Activated CD4-positive, alpha-beta T cell treated with anti-CD3 and anti-CD28 coated beads, Interleukin-2, Interleukin-6, amounts not matched to agents 100 ng/mL and 50 ng/mL, durations not matched to agents 16 hours and 8 hours (primary cell): ENCODE measurements at places on chromosomes 3 and 15.

DNA sequence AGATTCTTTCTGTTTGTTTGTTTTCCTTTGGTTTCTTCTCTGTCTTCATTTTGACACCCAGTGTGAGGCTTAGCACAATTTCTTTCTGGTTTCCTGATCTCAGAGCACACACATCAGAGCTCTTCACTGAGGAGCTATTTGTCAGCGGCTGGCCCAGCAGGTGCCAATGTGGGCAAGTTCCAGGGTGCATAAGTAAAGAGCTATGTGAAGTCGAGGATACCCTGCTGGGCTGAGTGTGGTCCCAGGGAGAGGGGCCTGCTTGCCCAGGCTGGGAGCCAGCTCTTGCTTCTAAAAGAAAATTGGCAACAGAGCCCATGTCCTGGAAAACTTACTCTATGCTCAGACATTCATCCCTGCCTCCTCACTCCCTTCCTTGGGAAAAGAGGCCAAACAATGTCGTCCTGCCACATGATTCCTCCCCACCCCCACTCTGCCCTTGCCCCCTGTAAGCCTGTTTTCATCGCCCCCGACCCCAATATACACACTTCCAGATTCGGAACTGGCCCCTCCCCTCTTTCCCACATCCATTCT lies 101.2 kb downstream of the ST8SIA2 start:
- no peak for DNase-seq

DNA sequence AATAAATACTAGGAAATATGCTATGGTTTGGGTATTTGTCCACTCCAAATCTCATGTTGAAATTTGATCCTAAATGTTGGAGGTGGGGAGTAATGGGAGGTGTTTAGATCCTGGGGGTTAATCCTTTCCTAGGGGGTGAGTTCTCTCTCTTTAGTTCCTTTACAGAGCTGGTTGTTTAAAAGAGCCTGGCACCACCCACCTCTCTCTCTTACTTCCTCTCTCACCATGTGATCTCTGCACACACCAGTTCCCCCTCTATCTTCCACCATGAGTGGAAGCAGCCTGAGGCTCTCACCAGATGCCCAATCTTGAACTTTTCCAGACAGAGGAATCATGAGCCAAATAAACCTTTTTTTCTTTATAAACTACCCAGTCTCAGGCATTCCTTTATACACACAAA lies 10.5 kb downstream of the SLC24A5 start:
- DNase-seq = no peak

- DNase-seq = peak; percentile 44
Measured at GRCh38 chr3:161371441-161372320, at the start of gene SPTSSB. TSS of gene SPTSSB (minus strand) at chr3:161371517. CDS start at chr3:161346323, 25,194 bp downstream.

DNA sequence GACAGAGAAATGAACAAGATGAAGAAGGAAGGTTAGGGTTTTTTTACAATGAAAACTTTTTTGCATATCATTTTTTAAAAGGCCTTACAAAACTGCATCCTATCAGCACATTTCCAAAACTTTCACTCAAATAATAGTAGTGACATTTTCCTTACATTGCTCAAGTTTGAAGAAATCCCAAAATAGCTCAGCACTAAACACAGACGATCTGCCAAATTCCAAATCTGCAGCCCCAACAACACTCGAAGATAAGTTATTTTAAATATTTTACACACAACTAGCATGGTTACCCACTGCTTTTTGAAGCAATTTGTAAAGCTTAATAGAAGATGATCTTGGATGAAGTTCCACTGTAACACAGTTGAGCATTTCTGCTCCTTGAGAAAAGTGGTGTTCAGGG lies 535.6 kb upstream of the ALCAM start:
- no peak for DNase-seq

DNA sequence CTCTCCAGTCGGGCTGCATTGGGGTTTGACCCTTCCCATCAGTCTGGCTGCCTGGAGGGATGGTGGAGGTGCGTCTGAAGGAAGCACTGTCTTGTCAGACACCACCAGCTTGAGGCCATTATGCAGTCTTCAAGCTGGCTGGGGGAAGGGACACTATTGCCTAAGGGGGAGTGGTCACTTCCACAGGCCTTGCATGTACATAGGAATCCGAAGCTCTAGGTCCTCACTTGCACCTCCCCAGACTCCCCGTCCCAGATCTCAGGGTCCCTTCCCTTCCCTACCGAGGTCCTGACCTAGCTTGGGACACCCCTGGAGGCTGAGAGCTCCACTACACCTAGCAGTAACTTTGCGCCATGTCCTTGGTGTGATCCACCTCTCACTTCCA lies 48.6 kb upstream of the KLF13 start:
- no peak for DNase-seq

DNA sequence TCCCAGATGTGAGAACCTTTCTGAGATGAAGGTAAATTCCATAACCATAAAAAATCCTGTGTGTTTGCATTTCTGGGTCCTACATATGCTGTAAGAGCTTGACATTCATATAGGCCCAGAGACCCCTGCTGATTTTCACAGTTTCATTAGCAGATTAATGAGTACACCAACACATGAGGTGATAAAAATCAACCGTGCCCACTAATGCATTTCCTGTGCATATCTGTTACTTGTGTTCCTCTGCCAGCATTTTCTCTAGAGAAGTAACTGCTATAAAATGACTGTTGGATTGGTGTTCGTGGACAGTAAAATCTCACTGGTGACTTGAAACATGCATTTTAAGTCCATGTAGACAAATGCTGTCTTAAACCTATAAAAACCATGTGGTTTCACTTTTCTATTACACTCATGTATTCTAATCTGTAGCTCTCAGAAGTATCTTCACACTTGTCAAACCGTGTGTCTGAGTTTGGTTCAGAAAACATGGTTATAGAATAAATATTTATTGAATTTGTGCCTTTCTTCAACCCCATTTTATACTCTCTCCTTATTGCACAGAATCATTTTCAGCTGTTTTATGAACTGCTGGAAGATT lies 14.6 kb downstream of the MAP2K5 start:
- DNase-seq = no peak

DNA sequence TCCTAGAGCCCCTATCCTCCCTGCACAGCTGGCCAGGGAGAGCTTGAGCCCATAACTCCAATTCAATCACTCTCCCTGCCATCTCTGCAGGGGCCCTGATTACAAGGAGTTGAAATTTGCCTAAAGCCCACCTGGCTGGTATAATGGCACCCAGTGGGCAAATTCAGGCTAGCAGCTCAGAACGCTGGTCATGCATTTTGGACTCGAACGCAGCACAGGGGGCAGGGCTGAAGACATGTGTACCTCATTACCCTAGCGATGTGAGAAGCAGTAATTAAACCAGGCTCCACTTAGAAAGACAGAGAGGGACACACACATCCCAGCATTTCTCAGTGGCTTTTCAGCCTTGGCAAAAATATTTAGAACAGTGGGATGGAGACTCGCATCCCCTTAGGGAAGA lies 3.2 kb downstream of the INSYN1 start:
- no peak for DNase-seq

GRCh38 chr3:53589806-53590205 lies 95.4 kb downstream of the CACNA1D start:
- DNase-seq = no peak

GRCh38 chr3:125357032-125357658 lies 18.0 kb downstream of the ZNF148 start:
- DNase-seq = peak; percentile 46
